ENCODE measurements at places on chromosomes 16 and 17.
A peak's percentile ranks its signal among the peaks of the same experiment; 100 is the strongest.

DNA sequence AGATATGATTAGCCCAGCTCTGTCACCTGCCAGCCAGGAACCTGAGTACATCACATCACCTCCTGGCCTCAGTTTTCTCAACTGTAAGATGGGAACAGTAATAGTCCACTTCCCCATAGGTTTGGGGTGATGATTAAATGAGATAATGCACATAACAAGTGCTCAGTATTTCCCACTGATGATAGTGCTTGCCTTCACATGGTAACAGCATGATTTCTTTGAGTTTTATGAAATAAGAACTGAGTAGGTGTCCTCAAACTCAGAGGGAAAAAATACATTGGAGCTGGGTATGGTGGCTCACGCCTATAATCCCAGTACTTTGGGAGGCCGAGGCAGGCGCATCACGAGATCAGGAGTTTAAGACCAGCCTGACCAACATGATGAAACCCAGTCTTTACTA is 30.1 kb upstream of the SNN start:
- DNase-seq = no peak

DNA sequence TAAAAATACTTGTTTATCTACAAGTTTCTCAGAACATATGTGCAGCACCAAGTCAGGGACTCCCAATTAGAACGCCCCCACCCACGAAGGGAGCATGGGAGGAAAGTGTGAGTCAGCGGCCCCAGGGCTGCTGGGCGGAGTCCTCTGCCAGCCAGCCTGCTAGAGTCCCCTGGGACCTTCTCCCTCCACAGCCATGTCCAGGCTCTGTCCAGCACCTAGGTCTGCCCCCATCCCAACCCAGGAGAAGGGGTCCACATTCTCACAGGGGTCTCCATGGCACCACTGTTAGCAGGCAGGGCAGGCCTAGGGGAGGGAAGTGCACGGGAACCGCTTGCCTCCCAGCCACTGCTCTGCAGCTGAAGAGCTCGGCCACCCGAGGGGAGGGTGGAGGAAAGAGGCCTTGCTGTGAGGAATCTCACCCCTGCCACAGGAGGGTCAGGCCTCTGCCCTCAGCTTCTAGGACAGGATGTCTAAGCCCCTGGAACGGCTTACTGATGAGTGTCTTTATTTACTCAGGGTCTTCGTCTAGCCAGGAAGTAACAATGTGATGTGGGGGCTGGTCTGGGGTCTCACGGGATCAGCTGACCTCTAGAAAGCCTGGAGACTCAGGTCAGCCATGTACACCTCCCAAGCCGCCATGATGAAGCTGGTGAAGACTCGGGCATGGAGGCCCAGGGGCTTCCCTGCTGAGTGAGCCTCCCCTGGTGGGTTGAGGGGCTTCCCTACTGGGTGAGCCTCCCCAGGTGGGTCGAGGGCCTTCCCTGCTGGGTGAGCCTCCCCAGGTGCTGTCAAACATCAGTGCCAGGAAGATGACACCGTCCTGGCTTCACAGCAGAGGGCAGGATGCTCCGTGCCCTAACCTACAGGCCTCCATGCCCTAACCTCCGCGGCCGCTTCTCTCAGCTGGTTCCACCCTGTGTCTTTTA is 190.3 kb downstream of the RBFOX3 start:
- DNase-seq = peak; percentile 61

DNA sequence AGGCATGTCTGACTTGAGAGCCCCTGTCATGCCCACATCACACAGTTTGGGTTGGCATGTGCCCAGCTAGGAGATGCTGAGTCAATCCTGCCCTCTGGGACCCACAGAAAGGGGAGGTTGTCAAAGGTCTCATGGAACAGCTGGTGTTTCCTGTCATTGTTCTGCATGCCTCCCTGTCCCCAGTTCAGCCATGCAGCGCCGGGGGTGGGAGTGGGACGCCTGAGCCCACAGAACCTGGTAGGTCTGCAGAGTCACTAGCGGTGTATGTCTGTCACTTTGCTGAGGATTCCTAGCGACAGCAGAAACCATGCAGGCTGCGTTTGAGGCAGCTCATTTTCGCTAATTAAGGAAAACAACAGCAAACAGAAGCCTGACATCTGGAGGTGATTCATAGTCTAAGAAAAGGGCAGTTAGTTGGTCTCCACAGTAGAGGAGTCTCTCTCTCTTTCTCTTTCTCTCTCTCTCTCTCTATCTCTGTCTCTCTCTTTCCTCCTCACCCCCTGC is 19.6 kb upstream of the CCL1 start:
- peak; percentile 69 for DNase-seq

- DNase-seq = no peak
Measured at GRCh38 chr17:10793816-10794215, 10.1 kb downstream of the TMEM238L start.

DNA sequence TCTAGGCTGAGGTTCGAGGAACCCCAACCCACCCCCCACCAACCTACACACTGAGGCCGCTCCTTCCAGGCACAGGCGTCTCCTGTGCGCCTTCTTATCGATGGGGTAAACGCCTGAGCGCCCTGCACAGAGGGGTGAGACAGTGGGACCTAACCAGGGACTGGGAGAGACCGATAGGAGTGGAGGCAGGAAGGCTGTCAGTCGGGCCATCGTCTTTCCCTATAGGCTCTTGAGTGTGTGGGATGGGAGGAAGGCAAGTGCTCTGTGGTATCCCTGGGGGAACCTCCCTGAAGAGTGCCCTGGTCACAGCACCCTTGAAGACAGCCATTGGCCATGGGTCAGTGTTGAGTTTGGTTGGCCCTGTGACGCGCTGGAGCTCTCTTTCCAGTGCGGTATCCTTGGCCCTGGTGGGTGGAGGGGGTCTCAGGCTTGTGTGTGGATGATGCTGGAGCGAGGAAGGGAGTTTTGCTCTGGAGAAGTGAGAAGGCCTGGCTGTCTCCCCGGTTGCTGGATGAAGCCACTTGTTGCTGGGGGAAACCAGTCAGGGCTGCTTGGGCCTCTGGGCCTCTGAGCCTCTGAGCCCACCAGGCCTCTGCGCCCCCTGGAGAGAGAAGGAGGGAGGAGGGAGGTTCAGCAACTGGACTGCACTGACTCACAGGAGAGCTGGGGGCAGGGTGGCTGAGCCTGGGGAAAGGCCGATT is 1.7 kb downstream of the GPRC5C start:
- no peak for DNase-seq
